ENCODE measurements at places on chromosomes 5 and 9.

DNA sequence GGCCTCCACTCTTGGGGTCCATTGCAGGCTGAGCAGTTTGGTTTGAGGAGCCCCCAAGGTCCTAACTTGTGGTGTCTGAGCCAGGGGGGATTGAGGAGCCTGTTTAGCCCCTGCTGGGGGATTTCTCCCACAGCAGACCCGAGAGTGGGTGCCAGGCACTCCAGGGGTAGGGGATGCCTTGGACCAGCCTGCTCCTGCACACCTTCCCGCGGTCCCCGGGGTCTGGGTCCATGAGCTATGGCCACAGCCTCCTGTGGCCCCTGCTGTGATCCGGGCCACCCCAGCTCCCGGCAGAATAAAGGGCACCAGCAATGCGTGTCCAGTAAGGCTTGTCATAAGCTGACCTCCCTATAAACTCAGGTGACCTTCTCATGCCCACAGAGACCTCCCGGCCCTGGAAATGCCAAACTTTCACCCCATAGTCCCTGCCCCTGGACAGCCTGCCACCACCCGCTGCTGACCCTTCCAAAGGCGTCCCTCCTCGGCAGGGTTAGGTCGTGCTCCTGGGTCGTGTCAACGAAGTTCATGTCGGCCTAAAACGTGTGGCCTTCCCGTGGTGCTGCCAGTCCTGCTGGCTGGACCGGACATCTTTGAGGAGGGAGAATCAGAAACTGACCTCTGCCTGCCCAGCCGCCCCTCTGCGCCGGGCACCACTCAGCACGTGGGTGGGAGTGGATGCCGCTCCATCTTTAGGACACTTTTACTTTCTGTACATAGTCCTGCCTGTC lies 137.6 kb downstream of the MRPL36 start:
- DNase-seq = no peak

GRCh38 chr9:93300585-93301081 lies 116.7 kb downstream of the WNK2 start:
- no peak for DNase-seq

DNA sequence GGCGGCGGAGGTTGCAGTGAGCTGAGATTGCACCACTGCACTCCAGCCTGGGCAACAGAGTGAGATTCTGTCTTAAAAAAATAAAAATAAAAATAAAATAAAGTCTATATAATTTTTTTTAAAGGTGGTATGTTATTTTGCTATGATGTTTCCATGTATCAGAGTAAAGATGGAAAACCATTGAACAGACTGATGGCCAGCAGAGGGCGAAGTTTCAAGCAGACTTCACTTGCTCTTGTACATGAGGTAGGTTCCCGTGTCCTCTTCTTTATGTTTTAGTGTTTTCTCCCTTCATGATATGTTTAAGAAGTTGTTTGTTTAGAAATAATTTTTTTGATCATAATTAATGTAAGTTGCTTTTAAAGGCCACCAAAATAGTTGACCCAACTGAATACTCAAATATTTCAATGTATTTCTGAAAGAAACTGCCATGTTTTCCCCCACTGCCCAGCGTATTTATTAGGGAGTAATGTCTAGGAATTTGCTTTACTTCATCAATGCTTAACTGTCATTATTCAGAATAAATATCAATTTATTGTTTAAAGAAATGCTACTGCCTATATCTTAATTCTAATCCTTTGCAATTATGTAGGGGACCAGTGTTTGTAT lies 146.4 kb downstream of the HACD4 start:
- peak; percentile 20 for DNase-seq

DNA sequence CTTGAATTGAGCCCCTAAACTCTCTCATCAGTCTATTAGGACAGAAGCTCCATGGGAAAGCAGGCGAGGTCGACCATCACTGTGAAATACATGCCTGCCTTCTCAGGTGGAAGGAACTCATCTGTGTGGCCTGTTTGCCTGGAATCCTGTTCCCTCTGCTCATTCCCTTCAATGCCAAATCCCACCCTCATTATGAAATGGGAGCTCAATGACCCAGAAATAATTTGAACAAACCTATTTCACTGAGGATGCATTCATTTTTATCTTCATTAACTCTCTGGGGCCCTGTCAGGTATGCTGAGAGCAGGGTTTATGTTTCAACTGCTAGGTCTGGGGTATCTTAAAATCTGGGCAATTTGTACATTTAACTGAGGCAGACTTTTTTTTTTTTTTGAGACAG lies 142.2 kb downstream of the MED27 start:
- DNase-seq = no peak

- no peak for DNase-seq
Measured at GRCh38 chr5:97075649-97076048, 66.8 kb downstream of the LIX1 start.

DNA sequence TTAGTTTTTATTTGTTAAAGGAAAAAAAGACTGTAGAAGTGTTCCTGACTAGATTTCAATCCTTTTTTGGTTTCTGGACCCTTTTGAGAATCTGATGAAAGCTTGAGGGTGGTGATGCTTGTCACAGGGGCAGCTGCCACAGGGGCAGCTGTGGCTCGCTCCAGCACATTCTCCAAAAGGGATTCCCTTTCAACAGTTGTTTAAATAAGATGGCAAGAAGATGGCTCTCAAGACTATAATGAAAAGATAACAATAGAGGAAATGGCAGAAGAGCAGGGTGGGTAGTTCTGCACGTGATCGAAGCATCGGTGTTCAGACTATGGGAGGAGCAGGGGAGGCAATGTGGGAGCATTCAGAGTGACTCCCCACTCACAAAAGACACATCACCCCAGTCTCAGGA lies 46.5 kb upstream of the TNFAIP8 start:
- no peak for DNase-seq

DNA sequence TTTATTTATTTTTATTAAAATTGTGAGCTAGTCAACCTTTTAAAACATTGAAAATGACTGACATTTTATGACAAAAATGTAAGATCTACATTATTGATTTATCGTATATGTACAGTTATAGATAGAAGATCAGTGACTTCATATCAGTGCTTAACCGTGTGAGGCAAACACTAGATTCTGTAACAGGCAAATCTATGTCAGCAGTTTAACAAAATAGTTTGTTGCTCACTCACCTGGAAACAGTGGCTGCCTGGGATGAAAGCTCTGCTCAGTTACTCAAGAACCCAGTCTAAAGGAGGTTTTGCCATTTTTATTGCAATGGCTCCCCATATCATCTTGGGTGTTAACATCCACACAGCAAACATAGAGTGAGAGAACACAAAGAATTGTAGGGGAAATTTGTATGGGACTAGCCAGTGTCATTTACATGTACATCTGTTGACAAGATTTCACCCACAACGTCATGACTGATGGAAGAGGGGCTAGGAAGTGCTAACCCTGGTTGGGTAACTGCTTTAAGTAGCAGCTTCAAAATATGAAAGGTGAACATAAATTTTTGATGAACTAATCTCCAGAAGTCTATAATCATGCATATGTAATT lies 49.0 kb downstream of the SGCD start:
- DNase-seq = peak; percentile 8

- no peak for DNase-seq
Measured at GRCh38 chr5:125679522-125679921, 743.7 kb upstream of the GRAMD2B start.

DNA sequence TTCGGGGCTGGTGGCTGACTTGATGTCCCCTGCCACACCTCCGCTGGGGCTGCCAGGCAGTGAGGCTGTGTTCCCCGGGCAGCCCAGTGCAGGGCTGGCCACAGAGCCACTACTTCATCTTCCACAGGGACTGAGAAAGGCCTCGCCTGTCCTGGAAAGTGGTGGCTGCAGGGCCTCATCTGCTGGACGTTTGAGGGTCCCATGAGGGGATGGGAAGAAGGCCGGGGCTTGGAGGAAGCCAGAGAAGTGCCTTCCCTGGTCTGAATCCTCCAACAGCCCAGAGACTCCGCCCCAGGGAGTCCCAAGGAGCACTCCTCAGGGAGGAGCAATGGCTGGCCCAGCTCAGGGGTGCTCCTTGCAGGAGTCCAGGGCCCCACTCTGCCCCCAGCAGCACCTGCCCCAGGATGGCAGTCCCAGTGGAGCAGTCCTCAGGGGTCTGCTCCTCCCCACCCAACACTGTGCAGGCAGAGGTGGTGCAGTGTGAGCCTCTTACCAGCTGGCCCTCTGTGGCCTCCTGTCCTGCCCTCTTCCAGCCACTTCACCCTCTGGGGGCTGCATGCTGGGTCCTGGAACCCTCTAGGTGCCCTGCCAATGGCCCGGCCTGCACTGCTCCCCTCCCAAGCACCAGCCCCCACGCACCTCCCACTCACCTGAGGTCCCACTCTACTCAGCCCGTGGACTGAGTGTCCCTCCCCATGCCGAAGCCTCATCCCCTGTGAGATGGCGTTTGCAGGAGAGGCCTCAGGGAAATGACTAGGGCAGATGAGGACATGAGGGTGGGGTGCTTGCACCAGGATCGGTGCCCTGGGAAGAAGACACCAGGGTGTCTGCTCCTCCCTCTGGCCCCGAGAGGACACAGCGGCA lies 47.3 kb upstream of the COL5A1 start:
- no peak for DNase-seq

DNA sequence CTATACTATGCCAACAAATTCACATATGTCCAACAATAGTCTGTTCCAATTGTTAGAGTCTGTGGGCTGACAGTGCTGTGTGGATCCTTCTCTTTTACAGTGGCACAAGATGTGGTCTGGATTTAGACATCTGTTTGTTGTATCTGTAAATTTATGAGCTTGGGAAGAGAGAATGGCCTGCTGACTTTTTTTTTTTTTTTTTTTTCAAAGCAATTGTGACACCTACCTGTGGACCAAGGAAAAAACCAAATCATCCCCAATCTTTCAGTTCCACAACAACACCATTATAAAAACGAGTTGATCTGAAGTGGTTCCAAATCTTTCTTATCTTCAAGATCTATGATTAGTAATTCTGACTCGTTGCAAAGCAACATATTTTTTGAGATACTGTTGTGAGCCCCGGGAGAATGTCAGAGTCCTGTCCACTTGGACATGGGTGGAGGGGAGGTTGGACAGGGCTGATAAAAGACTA lies 4.9 kb downstream of the IRX2 start:
- DNase-seq = no peak

All from germinal center (tissue), 1 donor.